ENCODE measurements at places on chromosomes 16 and 17.

DNA sequence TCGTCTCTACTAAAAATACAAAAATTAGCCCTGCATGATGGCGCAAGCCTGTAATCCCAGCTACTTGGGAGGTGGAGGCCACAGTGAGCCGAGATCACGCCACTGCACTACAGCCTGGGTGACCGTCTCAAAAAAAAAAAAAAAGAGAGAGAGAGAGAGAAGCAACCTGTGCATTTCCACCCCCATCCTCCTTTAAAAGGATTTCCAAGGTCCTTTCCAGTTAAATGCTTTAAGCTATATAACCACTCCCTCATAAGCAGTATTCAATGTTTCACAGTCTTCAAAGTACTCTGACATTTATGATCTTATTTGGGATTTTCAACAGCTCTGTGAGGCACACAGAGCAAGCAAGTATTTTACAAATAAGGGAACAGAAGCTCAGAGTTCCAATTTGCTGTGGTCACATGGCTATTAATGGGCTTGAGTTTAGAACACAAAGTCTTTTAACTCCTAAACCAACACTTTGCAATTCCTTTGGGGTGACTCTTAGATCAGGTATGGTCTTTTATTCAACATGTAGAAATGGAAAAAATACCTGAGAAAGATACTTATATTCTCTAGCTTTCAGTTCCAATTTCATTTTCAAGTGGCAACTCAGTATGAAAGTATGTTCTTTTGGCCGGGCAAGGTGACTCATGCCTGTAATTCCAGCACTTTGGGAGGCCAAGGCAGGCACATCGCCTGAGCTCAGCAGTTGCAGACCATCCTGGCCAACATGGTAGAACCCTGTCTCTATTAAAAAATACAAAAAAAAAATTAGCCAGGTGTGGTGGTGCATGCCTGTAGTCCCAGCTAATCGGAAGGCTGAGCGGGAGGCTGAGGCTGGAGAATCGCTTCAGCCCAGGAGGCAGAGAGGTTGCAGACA lies 31.3 kb downstream of the SPOP start:
- no peak for DNase-seq

- no peak for DNase-seq
Measured at GRCh38 chr17:66849851-66850580, 15.1 kb downstream of the CACNG5 start.

DNA sequence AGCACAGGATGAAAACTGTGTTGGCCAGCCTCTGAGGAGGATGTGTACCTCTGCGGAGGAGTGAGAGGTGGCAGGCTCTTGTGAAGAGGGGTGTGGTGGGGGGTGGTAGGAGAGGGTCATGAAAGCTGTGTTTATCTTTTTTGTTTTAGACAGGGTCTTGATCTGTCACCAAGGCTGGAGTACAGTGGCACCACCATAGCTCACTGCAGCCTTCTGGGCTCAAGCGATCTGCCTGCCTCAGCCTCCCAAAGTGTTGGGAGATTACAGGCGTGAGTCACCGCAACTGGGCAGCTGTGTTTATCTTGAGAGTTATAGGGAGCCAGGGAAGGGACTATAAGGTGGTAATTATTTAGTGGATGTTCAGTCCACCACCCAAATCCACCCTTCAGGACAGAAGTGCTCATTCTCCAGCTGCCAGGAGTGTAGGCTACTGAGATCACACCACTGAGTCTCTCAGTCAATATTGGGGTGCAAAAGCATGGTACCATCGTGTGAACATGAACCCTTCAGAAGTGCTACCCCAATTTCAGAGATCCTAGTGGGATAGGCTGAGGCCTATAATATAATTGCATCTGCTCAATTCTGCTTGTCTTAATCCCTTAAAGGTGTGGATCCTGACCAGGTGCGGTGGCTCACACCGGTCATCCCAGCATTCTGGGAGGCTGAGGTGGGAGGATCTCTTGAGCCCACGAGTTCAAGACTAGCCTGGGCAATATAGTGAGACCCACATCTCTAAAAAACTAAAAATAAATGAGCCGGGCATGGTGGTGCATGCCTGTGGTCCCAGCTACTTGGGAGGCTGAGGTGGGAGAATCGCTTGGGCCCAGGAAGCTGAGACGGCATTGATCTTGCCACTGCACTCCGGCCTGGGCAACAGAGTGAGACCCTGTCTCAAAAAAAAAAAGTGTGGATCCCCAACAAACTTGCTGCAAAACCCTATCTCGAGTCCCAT lies 788 bp upstream of the EXOC3L1 start:
- DNase-seq = no peak

GRCh38 chr16:64203126-64203525 lies 918.7 kb downstream of the CDH11 start:
- no peak for DNase-seq

GRCh38 chr16:74465281-74465680 lies 44.0 kb upstream of the CLEC18B start:
- DNase-seq = no peak

DNA sequence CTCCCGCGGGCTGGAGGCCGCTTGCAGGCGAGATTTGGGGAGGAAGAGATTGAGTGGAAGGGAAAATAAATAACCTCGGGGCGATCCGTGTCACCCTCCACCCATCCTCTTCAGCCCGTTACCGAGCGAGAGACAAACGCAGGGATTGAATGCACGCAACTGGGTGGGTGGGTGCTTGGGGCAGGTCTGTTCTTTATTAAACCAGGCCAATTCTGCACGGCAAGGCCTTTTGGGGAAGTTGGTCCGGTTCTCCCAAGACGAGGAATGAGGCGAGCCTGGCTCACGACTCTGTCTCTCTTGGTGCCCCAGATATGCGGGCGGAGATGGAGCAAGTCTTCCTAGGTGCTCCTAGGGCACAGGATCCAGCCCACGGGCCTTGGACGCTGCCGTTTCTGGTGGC lies 396 bp upstream of the HOXB7 start:
- no peak for DNase-seq

DNA sequence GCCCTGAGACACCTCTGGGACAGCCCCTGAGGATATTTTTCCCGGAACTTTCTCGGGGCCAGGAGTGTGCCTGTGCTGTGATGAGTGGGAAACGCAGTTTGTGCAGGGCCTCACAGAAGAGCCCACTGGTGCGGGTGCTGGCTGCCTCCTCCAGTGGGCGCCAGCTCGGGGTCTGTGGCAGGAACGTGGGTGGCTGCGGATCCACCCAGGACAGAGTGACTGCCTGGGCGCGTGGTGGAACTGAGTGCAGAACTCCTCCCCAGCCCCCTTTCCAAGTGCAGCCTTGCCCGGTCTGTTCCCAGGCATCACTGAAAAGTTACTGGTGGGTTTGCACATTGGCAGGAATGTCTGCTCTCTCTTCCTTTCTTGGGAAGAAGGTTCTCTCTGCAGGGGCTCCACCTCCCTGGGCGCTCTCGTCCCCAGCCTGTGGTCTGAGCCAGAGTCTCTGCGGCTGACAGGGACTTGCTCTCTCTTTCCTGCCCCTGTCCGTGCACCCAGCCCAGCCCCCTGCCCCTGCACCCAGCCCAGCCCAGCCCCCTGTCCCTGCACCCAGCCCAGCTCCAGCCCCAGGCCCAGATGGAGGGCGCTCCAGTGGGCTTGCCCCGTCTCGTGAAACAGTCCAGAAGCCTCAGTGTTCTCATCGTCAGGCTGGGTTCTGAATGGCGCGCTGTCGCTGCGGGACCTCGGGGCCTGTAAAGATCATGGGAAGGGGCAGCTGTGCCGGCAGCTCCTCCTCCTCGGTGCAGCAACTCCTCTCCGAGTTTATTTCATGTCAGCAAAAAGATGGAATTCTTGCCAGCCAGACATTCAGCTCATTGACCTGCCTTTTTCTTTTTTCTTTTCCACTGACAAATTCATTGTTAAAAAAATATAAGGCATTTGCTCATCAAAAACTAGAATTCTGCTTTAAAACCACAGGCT lies 117.5 kb downstream of the BANP start:
- DNase-seq = no peak

GRCh38 chr17:79019632-79020584 lies 4.1 kb upstream of the C1QTNF1 start:
- peak; percentile 33 for DNase-seq

DNA sequence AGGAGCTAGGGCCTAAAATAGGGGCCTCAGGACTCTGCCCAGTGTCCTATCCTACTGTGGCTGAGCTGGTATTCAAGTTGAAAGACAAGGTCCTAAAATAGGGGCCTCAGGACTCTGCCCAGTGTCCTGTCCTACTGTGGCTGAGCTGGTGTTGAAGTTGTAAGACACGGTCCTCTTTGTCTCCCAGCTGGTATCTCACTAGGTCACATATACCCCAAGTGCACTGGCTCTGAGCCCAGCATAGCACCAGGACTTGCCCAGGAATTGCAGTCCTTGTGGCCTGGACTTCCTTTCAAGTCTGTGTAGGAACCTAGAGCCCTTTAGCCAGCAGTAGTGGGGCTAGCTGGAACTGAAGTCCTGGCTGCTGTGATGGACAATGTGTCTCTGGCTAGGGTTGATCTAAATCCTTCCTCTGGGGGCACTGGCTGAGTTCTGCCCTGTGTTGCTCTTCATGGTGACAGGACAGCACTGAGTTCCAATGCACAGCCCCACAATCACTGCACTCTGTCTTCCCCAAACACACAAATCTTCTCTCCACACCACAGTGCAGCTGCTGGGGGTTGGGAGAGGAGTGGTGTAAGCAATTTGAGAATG lies 260.5 kb downstream of the HAPSTR1 start:
- DNase-seq = no peak

DNA sequence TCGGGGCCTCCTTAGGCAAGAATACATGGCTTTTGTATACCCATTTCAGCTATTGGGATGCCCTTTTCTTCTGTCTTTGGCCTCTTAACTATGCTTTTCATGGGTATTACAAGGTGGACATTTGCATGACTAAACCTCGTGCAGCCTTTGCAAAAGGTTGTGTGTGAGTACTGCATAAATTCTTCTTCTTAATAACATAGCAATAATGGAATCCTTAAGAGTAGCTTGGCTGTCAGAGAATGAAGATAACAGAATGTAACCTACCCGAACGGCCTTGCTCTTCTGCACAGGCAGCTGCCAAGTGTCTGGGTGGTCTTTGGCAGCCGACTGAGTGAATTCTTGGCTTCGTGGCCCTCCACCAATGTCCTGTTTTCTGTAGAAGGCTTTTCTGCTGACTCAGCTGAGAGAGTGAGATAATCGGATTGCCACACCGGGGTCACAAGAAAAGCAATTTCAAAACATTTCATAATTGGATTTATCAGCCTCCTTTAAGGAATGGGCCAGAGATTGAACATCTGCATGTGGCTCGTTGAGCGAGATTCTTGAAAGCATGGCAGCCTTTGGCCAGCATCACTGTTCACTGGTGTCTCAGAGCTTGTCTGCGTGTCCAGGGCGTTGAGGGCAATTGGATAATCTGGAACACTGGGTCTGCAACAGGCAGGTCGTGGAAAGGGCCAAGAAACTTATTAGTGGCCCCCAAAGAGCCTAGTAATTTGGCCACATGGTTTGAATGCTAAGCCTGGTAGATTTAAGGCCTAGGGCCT lies 13.4 kb downstream of the IRF8 start:
- DNase-seq = no peak

- no peak for DNase-seq
Measured at GRCh38 chr17:72206376-72206775, 85.6 kb downstream of the SOX9 start.

DNA sequence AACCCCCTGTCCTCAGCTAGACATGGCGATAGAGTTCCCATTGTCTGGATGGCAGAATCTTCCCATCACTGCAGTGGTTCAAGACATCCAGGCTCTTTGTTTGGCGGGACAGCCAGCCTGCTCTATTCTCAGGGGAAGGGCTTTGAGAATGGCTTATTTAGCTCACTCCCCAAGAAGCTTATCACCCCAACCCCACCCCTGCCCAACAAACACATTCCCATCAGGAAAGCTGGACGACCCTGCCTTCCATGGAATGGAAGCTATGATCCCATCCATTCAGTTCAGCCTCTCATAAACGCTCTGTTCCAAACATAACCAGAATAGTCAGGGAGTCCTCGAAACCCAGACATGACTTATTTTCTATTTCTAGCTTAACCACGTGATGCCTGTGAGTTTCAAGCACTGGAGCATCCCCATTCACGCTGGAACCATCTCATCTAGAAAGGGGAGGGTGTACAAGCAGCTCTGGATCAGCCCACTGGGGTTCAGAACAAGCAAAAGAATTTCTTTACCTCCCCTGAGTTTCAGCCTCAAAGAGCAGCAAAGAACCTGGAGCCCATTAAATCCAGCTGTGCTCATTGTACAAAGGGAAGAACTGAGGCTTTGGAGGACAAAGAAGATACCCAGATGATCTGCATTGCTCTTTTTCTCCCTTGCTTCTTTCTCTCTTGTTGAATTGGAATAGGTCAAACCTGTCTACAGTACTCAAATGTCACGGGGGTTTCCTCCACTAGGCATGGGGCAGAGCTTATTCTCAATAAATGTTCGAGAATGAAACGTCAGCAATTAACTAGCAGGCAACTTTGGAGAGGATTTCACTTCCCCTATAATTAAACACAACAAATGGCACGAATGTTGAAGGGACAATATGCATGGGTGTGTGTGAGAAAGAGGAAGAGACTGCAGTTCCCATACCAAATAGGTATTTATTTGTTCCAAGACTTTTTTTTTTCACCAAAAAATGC lies 93.1 kb downstream of the XYLT1 start:
- no peak for DNase-seq

- DNase-seq = no peak
Measured at GRCh38 chr16:12336141-12336540, 359.6 kb downstream of the SNX29 start.

GRCh38 chr17:69919789-69920188 lies 155.2 kb upstream of the KCNJ16 start:
- no peak for DNase-seq

DNA sequence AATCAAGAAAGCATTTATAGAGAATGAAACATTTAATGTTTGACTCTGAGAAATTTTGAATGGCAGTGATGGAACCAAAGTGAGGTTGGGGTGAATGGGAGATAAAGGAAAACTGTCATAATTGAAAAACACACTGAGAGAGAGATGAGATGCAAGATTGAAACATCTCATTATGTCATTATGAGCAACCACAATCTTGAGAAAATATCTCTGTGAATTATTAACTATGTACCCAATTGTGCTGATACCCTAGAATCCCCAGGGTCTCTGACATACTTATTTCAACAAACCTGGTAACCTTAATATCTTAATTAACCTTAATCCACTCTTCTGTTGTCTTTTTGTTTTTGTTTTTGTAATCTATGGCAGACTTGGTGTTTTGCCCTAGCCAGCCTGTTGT lies 143.5 kb upstream of the HLF start:
- DNase-seq = no peak

DNA sequence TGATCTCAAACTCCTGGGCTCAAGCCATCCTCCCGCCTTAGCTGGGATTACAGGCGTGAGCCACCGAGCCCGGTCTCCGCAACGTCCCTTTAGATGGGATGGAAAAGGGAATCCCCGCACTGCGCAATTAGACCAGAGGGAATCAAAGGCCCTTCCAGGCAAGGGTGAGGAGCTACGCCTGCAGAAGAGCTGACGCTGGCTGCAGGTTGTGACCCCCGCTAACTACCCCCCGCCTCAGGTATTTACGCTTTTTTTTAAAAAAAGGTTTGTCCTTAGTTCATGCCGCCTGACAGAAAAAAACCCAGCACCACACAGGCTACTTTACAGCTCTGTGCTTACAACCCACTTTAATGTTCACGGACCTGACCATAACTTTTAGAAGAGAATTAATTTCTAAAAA lies 26.9 kb downstream of the ZCCHC14 start:
- DNase-seq = no peak

All from NCI-H2081 treated with DMSO at 0.1 percent for 48 hours (cell line).